ENCODE measurements at places on chromosomes 4 and X.

DNA sequence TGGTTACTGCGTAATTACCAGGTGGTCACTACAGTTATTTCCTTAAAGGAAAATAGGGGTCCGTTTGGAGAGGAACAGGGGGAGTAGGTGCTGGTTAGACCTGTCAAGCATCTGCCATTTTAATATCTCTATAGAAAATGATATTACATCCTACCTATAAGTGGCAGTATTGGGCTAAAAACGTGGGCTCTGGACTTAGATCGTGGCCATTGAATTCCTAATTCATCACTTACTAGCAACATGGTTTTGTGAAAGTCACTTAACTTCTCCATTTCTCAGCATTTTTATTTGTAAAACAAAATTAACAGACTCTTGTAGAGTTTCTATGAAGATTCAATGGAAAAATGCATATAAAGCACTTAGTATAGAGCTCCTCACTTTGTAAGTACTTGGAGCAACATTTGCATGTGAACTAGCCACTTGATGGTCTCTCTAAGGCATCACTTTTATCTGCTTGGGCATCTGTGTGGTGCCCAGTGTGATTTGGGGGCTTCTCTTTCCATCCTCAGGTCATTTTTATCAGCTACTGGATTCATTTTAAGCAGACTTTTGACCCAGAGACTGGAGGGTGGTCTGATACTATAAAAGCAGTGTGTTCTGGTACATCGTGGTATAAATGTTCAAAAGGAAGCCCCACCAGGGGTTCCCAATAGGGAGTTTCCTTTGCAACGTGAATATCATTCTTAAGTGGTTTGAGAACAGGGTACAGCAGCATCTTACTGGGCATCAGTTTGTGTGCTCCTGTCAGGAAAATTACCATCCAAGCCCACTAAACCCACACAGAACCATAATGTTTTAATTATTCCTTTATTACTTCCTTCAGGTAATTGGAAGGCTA, 42.7 kb upstream of the RASSF6 start:
- H3K27ac ChIP-seq, result no peak overlapping the region
- no peaks in the 10 kb centered on the region for H3K27me3 ChIP-seq
- H3K36me3 ChIP-seq, result no peaks in the 10 kb centered on the region
- no peak overlapping the region for H3K4me3 ChIP-seq

DNA sequence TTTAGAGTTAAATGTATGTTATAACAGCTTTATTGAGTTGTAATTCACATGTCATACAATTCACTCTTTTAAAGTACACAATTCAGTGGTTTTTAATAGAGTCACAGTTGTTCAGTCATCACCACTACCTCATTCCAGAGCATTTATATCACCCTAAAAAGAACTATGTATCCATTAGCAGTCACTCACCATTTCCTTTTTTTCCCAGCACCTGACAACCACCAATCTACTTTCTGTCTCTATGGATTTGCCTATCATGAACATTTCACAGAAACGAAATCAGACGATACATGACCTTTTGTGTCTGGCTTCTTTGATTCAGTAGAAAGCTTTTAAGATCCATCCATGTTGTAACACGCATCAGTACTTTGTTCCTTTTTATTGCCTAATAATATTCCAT, 52.9 kb upstream of the FRAS1 start:
- H3K4me1 ChIP-seq, result no peaks in the 10 kb centered on the region
- no peak for DNase-seq
- H3K36me3 ChIP-seq, result no peaks in the 10 kb centered on the region
- H3K4me3 ChIP-seq, result no peak overlapping the region
- H3K27ac ChIP-seq, result no peak overlapping the region
- H3K27me3 ChIP-seq, result no peaks in the 10 kb centered on the region

GRCh38 chrX:137354851-137355250, 211.1 kb upstream of the ZIC3 start:
- no peak overlapping the region for H3K27ac ChIP-seq
- H3K27me3 ChIP-seq, result peaks cover 5% of the 10 kb centered on the region
- H3K4me3 ChIP-seq, result no peak overlapping the region

- no peaks in the 10 kb centered on the region for H3K36me3 ChIP-seq
- H3K27me3 ChIP-seq, result no peaks in the 10 kb centered on the region
- H3K4me1 ChIP-seq, result no peaks in the 10 kb centered on the region
- no peak overlapping the region for H3K27ac ChIP-seq
- no peak for DNase-seq
These were observed 826.6 kb upstream of the SLIT2 start for GRCh38 chr4:19425146-19425545.

DNA sequence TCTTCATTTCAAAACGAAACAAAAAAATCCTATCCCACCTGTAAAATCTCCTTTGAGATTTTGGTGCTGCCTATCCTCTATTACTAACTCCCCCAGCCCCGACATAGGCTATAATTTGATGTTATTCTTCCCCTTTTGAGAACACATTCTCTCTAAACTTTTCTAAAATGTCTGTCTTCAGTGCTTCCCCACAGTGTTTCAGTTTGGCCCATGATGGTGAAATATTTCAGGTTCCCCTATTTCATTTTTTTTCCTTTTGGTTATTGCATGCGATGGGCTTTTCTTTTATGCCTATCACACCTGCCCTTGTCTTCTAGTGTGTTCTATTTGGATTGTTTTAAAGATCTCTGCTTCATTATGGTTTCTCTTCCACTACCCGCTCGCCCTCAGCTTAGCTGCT, 14.7 kb downstream of the BCORL1 start:
- H3K27me3 ChIP-seq, result no peaks in the 10 kb centered on the region
- no peaks in the 10 kb centered on the region for H3K4me1 ChIP-seq
- H3K4me3 ChIP-seq, result no peak overlapping the region
- no peak for DNase-seq
- no peak overlapping the region for H3K27ac ChIP-seq
- H3K36me3 ChIP-seq, result no peaks in the 10 kb centered on the region

DNA sequence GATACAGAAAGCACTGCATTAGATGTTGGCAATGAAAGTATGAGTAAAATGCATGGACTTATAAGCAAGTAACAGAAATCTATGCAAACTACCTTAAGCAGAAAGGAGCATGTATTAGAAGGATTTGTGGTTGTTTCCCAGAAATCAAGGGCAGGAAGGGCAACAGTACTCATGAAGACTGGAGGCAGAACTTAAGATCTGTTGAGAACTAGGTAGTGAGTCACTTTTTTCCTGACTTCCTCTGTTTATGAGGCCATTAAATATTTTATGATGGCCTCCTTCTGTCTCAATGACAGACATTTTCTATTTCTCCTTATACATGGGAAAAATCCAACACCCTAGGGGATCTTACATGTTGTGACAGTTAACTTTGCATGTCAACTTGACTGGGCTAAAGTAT, 398.2 kb downstream of the MID1IP1 start:
- no peak overlapping the region for H3K27ac ChIP-seq
- no peaks in the 10 kb centered on the region for H3K36me3 ChIP-seq
- no peak overlapping the region for H3K4me3 ChIP-seq
- H3K4me1 ChIP-seq, result peaks cover 22% of the 10 kb centered on the region
- DNase-seq, result no peak

- no peaks in the 10 kb centered on the region for H3K27me3 ChIP-seq
- no peak for DNase-seq
- no peaks in the 10 kb centered on the region for H3K4me1 ChIP-seq
These were observed 58.6 kb upstream of the USP9X start for GRCh38 chrX:41026702-41027078.

GRCh38 chr4:102402223-102402622, 56.9 kb upstream of the SLC39A8 start:
- DNase-seq, result no peak
- no peak overlapping the region for H3K4me3 ChIP-seq
- H3K4me1 ChIP-seq, result no peaks in the 10 kb centered on the region
- no peaks in the 10 kb centered on the region for H3K27me3 ChIP-seq
- no peaks in the 10 kb centered on the region for H3K36me3 ChIP-seq
- H3K27ac ChIP-seq, result no peak overlapping the region

DNA sequence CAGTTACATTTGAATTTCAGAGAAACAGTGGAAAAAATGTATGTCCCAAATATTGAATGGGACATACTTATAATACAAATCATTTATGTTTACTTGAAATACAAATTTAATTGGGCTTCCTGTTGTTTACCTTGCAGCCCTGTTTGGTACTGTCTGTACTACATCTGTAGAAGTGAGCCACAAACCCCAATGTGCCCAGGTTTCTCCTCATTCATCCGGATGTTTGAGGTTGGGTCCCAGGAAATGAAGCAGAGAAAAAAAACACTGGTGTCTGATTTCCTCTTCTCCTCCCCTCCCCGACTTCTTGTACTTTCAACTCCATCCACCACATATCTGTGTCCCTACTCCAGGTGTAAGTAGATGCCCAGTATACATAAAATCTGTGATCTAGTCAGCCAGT, 27.1 kb upstream of the SCRG1 start:
- H3K36me3 ChIP-seq, result no peaks in the 10 kb centered on the region
- peaks cover 17% of the 10 kb centered on the region for H3K4me1 ChIP-seq
- DNase-seq, result no peak
- no peak overlapping the region for H3K27ac ChIP-seq
- no peaks in the 10 kb centered on the region for H3K27me3 ChIP-seq

DNA sequence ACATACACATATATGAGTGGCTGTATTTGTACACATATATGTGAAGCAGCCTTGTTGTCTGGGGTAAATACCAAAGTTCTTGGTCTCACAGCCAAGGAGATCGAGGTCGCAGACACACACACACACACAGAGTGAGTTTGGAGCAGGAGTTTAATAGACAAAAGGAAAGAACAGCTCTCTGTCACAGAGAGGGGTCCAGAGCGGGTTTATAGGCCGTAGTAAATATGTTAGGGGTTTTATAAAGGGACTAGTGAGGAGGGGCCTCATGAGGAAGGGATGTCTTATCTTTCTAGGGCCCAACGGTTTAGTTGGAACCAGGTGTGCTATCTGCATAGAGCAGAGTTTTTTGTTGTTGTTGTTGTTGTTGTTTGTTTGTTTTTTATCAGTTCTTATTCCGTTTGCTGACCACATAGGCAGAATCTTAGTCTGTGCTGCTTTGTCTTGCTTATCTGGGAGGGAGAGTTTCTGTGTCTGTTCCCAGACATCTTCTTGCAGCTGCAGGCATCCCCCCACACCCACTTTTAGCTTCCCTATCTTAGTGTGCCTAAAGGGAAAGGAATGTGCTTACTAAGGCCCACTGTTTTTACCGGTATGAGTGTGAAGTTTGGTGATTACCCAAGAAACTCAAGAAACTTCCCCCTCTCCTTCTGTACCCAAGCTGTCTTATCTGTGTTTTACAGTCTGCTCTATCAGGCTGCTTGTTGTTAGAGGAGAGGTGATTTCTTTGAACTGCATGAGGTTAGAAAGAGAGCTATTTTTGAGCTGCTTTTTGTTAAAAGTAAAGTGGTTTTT, 91.9 kb downstream of the TENT5D start:
- DNase-seq, result no peak
- no peak overlapping the region for H3K4me3 ChIP-seq
- H3K4me1 ChIP-seq, result no peaks in the 10 kb centered on the region

DNA sequence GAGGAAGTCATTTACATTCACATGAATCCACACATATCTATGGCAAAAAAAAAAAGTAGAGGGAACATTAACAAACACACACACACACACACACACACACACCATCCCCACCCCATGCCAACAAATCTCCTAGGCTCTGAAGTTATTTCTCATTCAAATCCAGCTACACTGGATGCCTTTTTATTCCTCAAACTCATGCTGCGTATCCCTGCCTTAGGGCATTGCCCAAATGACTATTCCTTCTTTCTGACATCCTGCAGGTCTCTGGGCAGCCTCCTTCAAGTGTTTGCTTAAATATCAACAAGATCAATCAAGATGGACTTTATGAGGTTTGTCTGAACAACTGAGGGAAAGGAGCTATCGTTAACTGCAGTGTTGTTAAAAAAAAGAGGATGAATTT, 106.5 kb upstream of the FAM9A start:
- no peaks in the 10 kb centered on the region for H3K27me3 ChIP-seq
- no peaks in the 10 kb centered on the region for H3K36me3 ChIP-seq
- no peaks in the 10 kb centered on the region for H3K4me1 ChIP-seq
- H3K27ac ChIP-seq, result no peak overlapping the region
- no peak overlapping the region for H3K4me3 ChIP-seq
- DNase-seq, result no peak

DNA sequence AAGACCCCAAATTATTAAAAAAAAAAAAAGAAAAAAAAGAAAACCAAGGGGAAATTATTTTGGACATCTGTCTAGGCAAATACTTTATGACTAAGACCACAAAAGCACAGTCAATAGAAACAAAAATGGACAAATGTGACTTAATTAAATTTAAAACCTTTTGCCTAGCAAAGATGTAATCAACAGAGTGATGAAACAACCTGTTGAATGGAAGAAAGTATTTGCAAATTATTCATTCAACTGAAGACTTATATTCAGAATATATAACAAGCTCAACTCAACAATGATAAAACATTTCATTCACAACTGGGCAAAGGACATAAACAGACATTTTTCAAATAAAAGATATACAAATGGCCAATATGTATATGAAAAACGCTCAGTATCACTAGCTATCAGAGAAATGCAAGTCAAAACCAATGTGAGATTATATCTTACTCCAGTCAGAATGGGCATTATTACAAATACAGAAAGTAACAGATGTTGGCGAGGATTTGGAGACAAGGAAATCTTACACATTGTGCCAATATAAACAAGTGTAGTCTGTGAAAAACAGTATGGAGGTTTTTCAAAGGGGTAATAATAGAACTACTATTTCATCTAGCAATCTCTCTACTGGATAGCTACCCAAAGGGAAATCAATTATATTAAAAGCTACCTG, 67.1 kb downstream of the FAAH2 start:
- no peak overlapping the region for H3K27ac ChIP-seq
- no peaks in the 10 kb centered on the region for H3K27me3 ChIP-seq
- no peak overlapping the region for H3K4me3 ChIP-seq
- no peaks in the 10 kb centered on the region for H3K4me1 ChIP-seq

DNA sequence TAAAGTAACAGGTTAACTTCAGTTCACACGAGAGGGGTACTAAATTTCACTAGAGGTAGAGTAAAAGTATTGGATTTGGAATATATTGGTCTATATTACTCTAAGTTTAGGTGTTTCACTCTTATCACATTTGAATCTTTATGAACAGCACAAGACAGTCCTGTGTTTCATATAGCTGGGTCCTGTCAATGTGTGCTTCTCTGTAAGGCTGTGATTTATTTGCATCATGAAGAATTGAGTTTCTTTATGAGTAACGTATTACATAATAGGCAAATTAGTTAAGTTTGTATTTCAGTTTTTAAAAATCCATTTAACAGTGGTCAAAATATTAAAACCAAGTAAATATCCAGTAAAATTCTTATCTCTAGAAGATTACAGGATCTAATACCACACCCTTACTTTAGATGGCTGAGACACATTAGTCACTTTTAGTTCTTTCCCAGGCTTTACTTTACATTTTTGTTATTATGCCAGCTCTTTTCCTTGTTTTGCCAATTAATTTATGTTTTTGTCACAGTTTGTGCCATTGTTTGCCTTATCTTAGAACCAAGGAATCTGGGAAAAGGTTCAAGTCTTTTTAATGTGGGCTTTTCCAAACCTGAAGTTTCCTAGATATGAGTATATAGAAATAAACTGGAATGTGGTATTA, 32.1 kb downstream of the NUDT6 start:
- no peaks in the 10 kb centered on the region for H3K27me3 ChIP-seq
- no peak overlapping the region for H3K27ac ChIP-seq
- H3K4me1 ChIP-seq, result no peaks in the 10 kb centered on the region
- no peak for DNase-seq
- H3K36me3 ChIP-seq, result no peaks in the 10 kb centered on the region
- no peak overlapping the region for H3K4me3 ChIP-seq

GRCh38 chrX:4028151-4028550, 314.7 kb upstream of the PRKX start:
- no peak for DNase-seq
- no peaks in the 10 kb centered on the region for H3K36me3 ChIP-seq
- H3K27me3 ChIP-seq, result no peaks in the 10 kb centered on the region
- no peak overlapping the region for H3K27ac ChIP-seq
- H3K4me1 ChIP-seq, result no peaks in the 10 kb centered on the region
